ENCODE measurements at places on chromosomes 16 and 17.

- DNase-seq = peak; percentile 53
Measured at GRCh38 chr17:76527430-76528111, 9.9 kb downstream of the CYGB start.

- no peak for DNase-seq
Measured at GRCh38 chr16:53964145-53964790, 260.3 kb downstream of the FTO start.

DNA sequence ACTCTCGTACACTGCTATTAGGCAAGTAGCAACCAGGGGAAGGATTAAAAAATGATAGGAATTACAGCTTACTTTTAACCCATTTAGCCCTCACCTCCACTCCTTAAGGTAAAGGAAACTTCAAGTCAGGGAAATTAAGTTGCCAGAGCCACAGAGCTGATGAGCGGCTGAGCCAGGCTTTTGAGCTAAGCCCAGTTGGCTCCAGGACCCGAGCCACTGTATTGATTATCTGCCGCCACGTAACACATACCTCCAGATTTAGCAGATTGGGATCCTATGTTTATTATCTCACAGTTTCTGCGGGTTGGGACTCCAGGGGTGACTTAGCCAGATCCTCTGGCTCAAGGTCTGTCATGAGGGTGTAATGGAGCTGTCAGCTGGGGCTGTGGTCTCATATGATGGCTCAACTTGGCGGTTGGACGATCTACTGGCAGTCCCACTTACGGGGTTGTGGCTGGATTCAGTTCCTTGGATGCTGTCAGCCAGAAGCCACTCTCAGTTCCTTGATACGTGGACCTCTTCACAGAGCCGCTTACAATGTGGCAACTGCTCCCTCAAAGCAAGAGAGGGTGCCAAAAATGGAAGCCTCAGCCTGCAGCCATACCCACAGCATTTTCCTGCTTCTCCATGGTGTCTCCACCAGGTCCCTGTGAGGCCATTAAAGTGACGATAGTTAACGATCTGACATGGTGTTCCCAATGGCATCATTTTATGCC is 57.3 kb downstream of the TMEM186 start:
- DNase-seq = no peak

- no peak for DNase-seq
Measured at GRCh38 chr17:77337150-77337549, 196.4 kb downstream of the SEC14L1 start.

DNA sequence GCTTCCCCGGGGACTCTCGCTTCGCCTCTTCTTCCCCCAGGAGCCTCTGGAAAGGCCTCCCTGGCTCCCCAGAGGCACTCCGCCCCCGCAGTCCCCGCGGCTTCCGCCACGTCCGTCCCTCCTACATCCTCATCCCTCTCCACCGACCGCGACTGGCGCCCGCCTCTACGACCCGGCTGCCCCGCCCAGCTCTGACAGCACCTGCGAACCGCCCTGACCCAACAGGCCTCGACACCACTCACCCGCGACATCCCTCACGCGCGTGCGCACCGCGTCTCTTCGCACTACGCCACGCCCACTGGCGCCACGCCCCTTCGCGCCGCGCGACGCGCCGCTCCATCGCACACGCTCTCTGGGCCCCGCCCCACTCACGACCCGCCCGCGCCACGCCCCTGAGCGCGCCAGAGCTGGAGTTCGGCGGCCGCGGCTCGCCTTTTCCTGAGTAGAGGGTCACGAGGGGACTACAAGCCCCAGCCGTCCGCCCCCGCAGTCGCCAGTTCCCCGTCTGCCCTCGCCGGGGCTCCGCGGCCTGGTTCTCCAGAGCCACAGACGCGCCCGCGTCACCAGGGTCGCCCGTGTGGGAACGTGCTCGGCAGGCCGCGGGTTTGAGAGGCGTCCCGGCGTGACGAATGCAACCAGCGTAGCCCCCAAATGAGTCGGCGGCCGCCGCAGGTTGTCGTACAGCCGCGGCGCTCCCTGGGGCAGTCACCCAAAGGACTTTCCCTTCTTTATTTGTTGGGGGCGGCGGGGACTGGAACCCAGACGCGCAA is 56.2 kb upstream of the LRRC37A3 start:
- DNase-seq = peak; percentile 99

DNA sequence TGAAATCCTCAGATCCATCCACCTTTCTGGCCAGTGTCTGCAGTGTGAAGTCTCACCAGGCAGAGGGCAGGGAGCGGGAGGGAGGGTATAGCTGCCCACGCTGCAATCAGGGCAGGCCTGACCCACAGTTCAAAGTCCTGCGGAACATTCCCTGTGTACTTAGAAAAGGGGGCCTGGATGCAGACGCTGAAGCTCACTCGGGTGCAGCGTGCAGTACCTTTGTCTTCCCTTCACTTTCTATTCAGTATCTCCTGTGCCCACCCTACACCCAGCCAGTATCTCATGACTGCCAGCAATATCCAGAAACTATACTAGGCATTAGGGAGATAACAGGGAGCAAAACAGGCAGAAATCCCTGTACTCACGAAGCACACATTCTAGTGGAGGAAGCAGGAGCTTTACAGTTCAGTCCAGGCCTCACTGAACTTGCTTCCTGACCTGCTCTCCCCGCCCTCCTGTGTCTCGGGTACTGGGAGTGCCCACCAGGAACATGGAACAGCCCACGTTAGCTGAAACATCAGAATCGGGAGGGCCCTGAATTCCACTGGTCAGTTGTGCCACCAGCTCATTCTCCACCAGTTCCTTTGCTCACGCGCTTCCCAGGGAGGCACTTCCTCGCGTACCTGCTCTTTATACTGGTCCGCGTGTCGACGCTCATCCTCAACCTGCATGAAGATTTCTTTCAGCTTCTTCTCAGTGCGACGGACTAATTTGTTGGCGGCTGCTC is 42.2 kb downstream of the NDEL1 start:
- no peak for DNase-seq

DNA sequence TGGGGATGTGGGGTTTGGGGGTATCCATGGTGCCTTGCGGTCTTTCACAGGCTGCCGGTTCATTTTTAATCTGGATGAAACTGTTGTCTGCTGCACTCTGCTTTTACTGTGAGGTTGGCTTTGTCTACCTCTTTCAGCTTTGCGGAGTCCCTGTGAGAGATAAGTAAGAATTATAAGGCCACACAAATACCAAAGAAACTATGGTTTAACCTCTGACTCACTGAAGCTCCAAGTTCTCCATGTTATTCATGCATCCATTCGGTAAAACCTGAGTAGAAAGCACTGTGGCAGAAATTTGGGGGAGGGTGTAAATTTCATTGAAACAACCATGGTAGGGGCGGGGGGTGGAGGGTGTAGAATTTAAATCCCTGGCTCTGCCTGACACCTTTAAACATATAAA is 30.5 kb downstream of the KIAA0753 start:
- DNase-seq = no peak

DNA sequence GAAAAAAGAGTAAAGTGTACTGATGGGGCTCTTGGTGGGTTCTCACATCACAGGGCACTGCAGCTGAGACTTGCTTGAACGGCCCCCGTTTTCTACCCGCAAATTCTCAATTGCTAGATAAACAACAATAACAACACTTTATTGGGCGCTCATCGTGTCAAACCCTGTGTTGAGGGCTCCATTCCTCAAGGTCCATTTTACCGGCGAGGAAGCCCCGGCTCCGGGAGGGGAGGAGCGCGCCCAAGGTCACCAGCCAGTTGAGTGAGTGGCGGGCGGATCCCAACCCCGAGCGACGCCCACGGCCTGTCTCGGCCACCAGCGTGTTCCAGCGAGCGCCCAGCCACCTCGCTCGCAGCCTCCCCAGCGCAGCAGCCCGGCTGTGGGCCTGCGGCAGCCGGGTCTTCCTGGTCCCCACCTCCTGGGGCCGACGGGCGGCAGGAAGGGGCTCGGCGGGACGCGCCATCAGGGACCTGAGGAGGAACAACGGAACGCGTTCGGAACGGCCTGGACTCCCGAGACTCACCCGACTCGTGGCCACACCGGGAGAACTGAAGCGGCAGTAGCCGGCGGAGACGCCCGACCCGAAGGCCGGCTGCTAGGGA is 373 bp downstream of the CMC2 start:
- DNase-seq = no peak

DNA sequence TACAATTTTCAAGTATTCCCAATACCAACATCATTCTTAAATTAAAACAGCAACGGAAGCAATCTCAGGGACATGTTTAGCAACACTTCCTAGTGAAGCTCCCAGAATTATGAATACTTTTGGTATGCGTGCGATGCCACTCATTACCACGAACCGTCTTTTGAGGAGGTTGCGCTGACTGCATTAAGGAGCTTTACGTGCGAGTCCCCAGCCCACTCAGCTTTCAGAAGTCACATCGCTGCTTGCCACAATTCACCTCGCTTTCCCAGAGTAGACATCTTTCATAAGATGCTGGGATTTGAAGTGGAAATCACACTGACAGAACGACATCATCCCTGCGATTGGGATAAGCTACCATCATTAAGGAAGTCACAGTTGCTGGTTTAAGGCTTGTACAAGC is 441.6 kb upstream of the HSBP1 start:
- no peak for DNase-seq

- no peak for DNase-seq
Measured at GRCh38 chr17:60652454-60653247, 25.0 kb upstream of the BCAS3 start.

DNA sequence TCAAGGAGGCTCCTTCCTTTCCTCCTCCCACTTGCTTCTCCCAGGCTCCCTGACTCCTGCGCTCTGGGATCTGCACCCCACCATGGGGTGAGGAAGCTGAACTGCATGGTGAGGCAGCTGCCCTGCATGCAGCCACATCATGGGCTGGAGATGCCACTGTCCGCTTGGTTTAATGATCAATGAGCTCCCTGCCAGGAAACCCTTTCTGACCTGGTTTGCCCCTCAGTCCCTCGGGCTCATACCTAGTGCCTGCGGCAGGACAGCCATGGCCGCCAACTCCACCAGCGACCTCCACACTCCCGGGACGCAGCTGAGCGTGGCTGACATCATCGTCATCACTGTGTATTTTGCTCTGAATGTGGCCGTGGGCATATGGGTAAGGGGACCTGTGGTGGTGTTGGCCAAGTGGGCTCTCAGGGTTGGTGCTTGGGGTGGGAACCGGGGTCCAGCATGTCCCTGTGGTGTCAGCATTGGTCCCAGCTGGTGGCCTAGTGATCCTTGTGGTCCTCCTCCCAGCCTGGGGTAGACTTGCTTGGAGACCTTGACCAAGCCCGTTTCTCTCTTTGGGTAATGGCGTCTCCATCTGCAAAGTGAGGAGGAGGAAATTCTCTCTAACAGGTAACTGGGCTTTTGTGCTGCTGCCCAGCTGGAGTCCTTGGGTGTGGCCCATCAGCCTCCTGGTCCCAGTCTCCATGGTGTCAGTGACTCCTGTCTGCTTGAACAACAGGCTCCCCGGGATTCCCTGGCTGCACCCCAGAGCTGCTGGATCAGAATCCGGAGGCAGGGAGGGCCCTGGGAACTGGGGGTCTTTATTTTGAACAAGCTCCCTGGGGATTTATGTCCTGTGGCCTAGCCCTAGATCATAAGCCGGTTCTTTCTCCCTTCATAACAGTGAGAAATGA is at the start of gene SLC5A10:
Gene SLC5A10 (plus strand): TSS at position 225 of the 902 bp plus-strand sequence. CDS start 41 bp downstream, at position 266.
- DNase-seq = no peak

- DNase-seq = no peak
Measured at GRCh38 chr16:49496656-49497055, 123.1 kb downstream of the C16orf78 start.

DNA sequence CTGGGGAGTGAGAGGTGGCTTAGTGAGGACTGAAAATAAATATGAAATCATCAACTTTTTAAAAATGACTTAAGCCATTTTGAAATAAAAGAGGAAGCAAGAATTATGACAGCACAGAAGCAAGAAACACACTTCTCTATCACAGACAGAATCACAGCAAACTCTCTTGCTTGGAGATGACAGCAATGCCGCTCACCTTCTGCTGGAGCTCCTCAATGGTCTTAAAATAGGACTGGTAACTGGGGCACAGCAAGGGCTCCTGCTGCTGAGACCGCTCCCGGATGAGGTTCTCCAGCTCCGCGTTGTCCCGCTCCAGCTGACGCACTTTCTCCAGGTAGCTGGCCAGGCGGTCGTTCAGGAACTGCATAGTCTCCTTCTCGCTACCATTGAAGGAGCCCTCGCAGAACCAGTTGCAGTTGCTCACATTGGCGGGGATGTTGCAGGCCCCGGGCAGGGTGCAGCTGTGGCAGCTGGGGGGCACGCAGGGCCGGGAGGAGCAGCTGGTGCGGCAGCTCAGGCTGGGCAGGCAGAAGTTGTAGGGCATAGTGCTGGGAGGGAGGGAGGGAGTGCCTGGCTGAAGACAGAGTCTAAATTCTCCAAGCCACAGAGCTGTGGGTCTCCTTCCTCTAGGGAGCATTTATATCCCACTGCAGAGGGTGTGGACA is at the start of gene KRT31:
Gene KRT31 (minus strand): TSS at position 613 of the 665 bp plus-strand sequence. CDS start 69 bp downstream, at position 544.
- DNase-seq = no peak

DNA sequence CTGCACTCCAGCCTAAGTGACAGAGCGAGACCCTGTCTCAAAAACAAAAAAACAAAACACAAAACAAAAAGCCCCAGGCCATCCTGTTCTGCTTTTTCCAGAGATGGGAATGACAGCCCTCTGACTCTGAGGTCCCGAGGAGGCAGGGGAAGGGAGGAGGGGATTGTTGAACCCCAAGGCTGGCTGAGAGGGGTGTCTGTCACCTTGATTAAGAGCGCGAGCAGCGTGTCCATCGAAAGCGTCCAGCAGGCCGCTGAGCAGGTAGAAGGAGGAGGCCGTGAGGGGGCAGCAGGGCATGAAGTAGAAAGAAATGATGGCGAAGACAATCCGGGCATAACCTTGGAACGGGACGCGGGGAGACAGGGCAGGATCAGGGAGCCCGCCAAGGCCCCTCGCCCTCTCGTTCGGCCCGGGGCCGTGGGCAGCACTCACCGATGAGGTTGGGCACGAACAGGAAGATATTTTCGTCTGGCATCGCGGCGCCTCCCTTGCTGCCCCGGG is 593 bp downstream of the CDIPT start:
- DNase-seq = no peak

GRCh38 chr17:16917671-16918394 is 54.1 kb downstream of the TNFRSF13B start:
- DNase-seq = no peak

- DNase-seq = no peak
Measured at GRCh38 chr16:22634954-22635353, 124.3 kb downstream of the NPIPB5 start.

- peak; percentile 67 for DNase-seq
Measured at GRCh38 chr17:17682293-17682736, 1.1 kb downstream of the RAI1 start.

DNA sequence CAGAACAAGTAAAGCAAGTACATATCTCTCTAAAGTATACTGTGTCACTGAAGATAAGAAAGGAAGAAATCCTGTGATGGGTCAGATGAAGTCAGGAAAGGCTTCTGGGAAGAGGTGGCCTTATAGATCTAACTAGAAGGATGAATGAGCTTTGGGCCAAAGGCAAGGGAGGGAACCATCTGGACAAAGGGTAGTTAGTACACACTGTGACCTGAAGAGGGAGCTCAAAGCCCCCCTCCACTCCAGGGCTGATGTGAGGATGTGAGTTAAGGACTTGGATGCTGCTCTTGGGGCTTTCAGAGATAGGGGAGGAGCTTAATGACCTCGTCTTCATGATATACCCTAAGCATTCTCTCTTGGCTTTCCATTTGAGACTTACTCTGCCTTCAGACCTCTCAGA is 185.3 kb upstream of the CACNG3 start:
- no peak for DNase-seq
